ENCODE measurements at places on chromosomes 3 and 15.

GRCh38 chr15:100193277-100193860 is 148.4 kb downstream of the ADAMTS17 start:
- DNase-seq = no peak

DNA sequence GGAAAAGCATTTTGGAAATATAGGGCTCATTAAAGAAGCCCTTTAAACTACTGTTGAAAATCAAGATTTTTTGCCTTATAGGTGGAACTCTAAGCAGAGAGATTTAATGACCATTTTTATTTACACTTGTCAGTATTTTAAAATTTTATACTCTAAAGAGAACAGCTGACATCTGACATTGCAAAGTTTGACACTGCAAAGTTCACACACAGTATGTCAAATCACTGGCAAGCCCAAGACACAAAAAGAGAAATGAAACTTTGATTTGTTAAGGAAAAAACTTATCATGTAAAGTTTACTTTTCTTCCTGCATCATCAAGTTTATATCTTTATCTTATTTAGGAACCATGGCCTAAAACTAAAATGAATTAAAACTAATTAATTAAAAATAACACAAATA is 40.2 kb downstream of the DPH6 start:
- no peak for DNase-seq

DNA sequence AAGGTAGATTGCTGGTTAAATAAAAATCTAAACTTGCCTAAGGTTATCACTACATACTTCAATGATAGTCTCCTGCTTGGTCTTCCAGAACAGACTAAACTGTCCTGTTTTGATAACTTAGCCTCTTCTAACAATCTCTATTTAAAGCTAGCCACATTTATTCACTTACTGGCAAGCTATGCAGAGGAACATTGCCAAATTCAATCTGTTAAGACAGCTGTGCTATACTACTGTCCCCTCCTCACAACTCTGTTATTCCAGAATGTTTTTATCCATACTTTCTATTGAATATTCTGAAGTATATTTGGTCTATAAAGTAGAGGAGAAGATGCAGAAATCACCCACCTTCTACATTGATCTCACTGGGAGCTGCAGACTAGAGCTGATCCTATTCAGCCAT is 594.0 kb upstream of the CCDC54 start:
- no peak for DNase-seq

GRCh38 chr3:137998121-137999042 is 11.6 kb upstream of the CLDN18 start:
- no peak for DNase-seq

- DNase-seq = no peak
Measured at GRCh38 chr3:64155328-64155727, 69.9 kb downstream of the PRICKLE2 start.

DNA sequence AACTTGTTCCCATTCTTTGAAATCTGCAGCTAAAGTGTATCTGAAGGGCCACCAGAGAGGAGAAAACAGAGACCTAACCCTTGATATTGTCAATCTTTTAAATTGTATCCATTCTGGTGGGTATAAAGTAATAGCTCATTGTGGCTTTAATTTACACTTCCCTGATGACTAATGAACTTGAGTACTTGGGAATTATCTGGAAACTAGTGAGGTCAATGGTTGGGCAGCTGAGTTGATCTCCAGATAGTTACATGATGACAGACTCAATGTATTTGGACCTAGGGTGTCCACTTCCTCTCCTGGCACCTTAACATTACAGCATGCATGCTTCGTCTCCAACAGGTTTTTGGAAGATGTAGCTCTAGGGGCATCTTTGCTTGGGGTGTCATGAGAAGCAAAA is 195.2 kb downstream of the PDCD6IP start:
- no peak for DNase-seq

GRCh38 chr3:54067055-54067698 is 55.2 kb upstream of the CACNA2D3 start:
- DNase-seq = no peak
